HFF-Myc (cell line): ENCODE measurements at places on chromosomes 11 and 22.

- DNase-seq, result no peak
Measured at GRCh38 chr11:76856571-76856970, 4.1 kb upstream of the ACER3 start.

GRCh38 chr11:624705-625635 is at the start of gene CDHR5:
CDHR5 (minus strand) TSS chr11:624955; CDS start chr11:624902, 53 bp downstream.
- DNase-seq, result no peak

GRCh38 chr11:14927146-14927545 is 35.1 kb upstream of the CYP2R1 start:
- DNase-seq, result no peak

DNA sequence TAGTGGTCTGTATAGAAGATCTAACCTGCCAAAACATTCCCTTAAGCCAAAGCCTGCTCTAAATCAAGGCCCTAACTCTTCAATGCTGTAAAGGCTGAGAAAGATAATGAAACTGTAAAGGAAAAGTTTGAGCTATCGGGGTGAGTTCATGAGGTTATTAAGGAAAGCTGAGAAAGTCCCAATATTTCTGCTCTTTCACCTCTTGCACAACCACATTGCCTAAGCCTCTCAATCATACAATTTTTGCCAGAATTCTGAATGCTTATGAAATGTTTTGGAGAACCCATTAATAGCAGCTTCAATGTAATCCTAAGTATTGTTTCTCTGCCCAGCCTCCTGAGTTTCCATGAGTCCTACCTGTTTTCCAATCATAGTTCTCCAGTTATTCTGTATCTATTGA is 373.2 kb downstream of the LUZP2 start:
- DNase-seq, result no peak

DNA sequence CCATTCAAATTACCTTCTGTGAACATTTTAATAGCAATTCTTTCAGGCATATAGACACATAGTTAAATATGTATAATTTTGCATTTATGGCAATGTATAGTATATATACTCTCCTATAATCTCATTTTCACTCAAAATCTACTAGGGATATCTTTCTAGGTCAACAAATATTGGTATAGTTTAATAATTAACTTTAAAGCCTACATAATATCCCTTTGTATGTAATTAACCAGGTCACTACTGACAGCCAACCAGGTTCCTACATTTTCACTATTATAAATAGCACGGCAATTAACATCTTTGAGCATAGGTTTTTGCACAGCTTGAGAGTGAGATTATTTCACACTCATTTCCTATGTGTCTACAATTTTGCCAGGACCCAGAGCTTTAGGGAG is 15.8 kb downstream of the OR2AG2 start:
- no peak for DNase-seq

DNA sequence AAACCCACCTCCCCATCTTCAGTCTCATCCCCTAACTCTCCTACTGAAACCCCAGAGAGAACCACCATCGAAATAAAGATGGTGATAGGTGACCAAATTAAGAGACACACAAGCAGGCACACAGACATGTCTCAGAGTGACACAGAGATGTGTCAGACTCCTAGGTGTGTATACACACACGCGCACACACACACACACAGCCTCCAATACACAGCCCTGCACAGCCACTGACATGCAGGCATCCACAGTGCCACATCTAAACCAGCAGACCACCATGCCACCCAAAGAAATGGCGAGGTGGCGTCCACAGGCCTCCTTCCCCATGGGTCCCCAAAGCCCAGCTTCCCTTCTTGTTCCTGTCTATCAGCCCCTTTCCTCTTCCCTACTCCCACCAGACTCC is 27.4 kb downstream of the NRXN2 start:
- no peak for DNase-seq

DNA sequence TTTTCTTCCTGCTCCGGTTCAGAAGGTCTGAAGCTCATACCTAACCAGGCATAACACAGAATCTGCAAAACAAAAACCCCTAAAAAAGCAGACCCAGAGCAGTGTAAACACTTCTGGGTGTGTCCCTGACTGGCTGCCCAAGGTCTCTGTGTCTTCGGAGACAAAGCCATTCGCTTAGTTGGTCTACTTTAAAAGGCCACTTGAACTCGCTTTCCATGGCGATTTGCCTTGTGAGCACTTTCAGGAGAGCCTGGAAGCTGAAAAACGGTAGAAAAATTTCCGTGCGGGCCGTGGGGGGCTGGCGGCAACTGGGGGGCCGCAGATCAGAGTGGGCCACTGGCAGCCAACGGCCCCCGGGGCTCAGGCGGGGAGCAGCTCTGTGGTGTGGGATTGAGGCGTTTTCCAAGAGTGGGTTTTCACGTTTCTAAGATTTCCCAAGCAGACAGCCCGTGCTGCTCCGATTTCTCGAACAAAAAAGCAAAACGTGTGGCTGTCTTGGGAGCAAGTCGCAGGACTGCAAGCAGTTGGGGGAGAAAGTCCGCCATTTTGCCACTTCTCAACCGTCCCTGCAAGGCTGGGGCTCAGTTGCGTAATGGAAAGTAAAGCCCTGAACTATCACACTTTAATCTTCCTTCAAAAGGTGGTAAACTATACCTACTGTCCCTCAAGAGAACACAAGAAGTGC is 661 bp upstream of the MALAT1 start:
- peak; percentile 27 for DNase-seq

- DNase-seq, result no peak
Measured at GRCh38 chr11:17514476-17514875, 29.7 kb downstream of the USH1C start.

DNA sequence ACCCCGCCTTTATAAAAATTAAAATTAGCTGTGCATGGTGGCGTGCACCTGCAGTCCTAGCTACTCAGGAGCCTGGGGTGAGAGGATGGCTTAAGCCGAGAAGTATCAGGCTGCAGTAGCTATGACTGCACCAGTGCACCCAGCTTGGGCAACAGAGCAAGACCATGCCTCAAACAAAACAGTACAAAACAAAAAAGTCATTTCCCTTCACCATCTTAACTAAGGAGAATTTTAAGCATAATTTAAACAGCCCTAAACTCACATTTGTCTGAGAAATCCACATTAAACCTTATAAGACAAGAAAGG is 23.3 kb upstream of the TFIP11 start:
- no peak for DNase-seq

DNA sequence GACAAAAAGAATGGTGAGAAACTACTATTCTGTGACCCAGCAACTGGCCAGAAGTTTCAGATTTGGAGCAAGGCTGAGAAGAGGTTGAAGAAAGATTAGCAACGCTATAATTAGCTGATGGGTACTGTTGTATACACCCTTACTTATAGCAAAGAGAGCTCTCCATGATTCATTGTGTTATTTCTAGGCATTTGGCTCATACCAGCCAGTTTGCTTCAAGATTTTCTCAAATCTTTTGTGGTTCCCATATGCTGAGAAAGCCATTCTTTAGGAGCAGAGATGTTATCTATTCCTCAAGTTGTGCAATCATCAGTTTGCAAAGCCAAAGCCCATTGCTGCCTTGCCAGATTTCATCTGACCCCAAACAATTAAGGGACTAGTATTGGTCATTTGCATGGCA is 179.4 kb downstream of the ETS1 start:
- DNase-seq, result no peak

- no peak for DNase-seq
Measured at GRCh38 chr11:3903207-3903896, 47.9 kb downstream of the STIM1 start.

GRCh38 chr22:45572444-45572843 is 69.8 kb downstream of the FBLN1 start:
- no peak for DNase-seq

DNA sequence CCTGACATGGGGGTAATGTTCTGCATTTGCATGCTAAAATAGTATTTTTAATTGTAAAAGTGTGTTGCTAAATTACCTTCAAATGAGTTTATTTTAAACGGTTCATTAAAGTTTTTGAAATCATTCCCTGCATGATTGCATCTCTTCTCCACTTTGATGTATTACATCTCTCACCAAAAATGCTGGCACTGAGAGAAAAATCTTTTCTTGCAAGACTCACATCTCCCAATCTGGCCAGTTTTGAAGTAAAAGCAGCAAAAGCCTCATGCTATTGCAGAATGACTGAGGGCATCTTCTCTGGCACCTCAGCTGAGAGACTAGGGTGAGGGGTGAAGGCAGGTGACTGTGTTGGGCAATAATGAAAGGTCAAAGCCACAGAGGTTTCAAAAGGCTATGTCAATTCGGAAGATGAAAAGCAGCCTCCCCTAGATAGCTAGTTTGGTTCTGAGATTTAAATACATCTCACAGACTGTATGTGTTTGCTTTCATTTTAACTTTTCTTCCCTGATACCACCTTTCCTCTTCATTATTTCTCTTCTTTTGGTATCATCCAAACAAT is 292.2 kb upstream of the RAG2 start:
- DNase-seq, result no peak

DNA sequence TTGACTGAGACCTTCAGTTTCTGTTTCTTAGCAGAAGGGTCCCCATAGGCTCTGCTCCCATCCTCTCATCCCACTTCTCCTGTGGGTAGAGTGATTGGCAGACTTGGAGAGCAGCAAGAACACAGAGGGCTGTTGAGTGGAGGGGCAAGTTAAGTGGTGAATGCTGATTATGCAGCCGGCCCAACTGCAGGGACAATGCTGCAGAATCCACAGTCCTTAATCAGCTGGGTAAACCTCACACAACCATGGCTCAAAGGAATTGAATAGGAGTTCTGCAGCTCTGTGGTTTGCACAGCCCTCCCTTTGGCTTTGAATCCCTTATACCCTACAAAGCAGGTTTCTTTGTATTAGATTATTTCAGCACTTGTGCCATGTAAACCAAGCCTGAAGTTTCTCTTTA is 161.1 kb downstream of the NAV2 start:
- DNase-seq, result no peak

- DNase-seq, result no peak
Measured at GRCh38 chr22:25970999-25971811, 198.1 kb upstream of the SEZ6L start.

DNA sequence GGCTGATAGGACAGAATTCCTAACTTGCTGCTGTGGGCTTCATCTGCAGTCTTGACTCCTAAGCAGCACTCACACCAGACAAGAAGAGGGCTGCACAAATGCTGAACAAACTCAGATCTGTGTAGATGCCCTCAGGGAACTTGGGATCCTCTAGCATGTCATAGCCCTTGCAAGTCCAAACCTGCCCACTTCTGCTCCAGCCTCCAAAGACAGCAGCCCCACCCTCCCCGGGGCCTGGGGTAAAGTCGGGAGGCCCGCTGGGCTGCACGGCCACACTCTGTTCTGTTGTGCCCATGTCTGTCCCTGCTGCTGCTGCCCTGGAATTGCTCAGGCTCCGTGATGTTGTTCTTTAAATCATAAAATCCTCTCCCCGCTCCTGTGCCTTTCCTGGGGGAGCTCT is 28.3 kb downstream of the DRD2 start:
- no peak for DNase-seq

GRCh38 chr11:12433571-12434324 is 56.4 kb downstream of the PARVA start:
- DNase-seq, result peak; percentile 98

DNA sequence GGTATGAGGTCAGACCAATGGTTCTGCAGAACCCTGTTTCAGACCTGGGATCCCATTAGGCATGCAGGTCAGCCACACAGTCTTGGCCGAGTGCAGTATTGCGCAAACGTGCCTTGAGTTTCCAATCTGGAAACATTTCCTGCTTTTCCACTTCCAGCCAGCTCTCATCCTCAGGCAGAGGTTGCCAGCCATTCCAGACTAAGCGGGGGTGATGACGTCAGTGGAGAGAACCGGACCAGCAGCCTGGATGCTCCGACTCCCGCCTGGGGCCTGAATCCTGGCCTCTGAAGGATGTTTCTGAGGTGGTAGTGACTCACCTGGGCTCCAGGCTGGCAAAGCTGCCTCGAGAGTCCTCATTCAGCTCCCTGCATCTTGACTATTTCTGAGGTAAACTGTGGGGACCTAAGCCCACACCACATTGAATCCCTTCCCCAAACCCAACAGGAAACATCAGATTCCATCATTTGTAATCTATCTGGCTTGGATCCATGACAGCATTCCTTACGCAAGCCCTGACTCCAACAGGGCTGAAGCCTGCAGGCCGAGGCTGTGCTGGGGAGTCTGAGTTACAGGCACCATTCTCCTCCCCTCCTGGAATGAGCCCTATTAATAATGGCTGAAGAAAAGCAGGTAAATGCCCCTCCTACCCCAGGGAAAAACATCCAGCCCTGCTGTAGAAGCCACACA is 83.0 kb downstream of the ABTB2 start:
- DNase-seq, result peak; percentile 97

DNA sequence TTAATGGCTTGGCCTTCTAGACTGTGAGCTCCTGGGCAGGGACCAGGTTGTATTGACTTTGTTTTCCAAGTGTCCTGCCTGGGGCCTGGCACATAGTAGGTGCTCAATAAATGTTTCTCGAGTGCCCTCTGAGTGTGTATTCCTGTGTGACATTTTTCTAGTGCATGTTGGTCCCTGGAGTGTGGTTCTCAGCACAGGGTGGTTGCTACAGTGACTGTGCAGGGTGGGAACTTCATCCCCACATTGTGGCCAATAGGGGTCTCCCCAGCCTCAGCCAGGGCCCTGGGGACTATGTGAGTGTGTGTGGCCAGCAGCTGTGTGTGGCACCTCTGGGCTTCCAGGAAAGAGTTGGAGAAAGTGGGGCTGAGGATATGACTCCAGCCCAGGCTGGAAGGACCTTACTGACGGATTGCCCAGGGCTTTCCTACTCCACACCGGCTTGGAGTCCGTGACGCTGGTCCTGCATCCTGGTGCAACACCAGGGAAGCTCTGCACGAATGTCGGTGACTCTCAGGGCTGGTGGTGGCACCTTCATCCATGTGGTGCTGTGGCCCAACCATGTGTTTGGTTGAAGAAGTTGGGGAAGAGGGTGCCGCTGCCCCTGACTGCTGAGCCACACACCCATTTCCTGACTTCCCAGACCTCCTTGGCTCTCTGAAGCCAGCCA is 9.0 kb upstream of the MARK2 start:
- DNase-seq, result peak; percentile 35

DNA sequence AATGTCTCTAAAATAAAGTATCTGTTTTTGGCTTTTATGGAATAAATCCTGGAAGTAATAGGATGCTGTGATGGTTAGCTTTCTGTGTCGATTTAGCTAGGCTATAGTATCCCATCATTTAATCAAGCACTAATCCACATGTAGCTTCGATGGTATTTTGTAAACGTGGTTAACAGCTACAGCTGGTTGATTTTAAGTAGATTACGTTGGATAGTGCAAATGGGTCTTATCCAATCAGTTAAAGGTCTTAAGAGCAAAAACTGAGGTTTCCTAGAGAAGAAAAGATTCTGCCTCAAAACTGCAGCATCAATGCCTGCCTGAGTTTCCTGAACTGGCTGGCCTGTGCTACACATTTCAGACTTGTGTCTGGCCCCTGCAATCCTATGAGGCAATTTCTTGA is 314.2 kb upstream of the SORL1-AS1 start:
- DNase-seq, result no peak

- no peak for DNase-seq
Measured at GRCh38 chr11:118247041-118247440, 5.1 kb downstream of the MPZL3 start.

GRCh38 chr22:45887202-45888131 is 89.5 kb downstream of the WNT7B start:
- no peak for DNase-seq

GRCh38 chr11:42786981-42787380 is 524.8 kb upstream of the API5 start:
- DNase-seq, result no peak
